Subcutaneous preadipocyte (primary cell): ENCODE measurements at places on chromosomes 1 and 21. TPM values are rescaled to one million over a fixed set of nuclear protein-coding genes. Genes with fewer than 3 reads are reported as not detected.

The LCE3E gene
- total RNA-seq, result not detected in 2 replicates

The RHD gene
- total RNA-seq, result under 0.01 TPM in 1 of 2 replicates, not detected in the other

The ACBD6 gene
- 44.8 and 45.9 TPM in 2 replicates for total RNA-seq

The TPTE gene
- not detected in 2 replicates for total RNA-seq

The CRP gene
- total RNA-seq, result not detected in 2 replicates

The PANK4 gene
- total RNA-seq, result 16.5 and 27.4 TPM in 2 replicates

The JUN gene
- total RNA-seq, result 77.5 and 89.9 TPM in 2 replicates

The TMEM82 gene
- not detected in 2 replicates for total RNA-seq

The UTS2 gene
- total RNA-seq, result under 0.01 TPM in 1 of 2 replicates, not detected in the other

The A3GALT2 gene
- total RNA-seq, result not detected in 2 replicates

The SYCP1 gene
- not detected in 2 replicates for total RNA-seq

The CR1L gene
- not detected in 2 replicates for total RNA-seq

The FCER1G gene
- 0.59 TPM in 1 of 2 replicates, not detected in the other for total RNA-seq

The RPAP2 gene
- 5.5 and 6.2 TPM in 2 replicates for total RNA-seq

The NHLH1 gene
- total RNA-seq, result 0.20 TPM in 1 of 2 replicates, not detected in the other

The SH2D1B gene
- under 0.01 TPM in 2 replicates for total RNA-seq
